ENCODE measurements at places on chromosomes 11 and 22.

GRCh38 chr11:130214861-130215530, 55.4 kb downstream of the ST14 start:
- DNase-seq = no peak

DNA sequence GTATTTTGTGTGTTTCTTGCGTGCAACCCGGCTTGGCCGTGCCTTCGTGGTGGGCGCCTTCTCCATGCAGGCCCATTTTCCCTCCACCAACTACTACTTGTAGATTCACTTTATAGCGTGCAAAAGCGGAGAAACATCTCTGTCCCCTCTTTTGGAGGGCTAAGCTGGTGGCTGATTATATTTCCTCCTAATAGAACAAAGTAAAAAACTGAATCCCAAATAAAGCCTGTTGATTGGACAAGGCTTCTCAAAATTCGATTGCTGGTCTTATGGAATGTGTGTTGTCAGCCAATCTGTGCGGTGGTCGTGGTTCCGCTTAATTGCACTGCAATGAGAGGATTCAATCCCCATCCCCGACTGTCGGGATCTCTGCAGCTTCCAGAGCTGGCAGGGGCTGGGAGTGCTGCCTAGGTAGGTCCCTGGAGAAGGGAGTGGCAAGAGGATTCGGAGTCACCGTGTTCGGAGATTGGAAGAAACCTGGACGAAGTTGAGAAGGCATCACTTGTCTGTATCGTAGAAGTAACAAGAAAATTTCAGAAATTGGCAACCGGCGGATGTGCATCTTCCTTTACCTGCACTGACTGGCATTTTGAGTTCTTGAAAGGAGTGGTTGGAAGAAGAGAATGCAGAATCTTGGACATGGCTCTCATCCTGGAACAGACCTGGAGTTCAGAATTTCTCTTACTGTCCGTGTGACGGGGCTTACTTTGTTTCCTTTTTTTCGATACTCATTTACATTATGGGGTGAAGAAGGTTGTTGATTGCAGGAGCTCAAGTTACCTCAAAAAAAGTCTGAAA, 1.1 kb downstream of the HMGXB4 start:
- no peak for DNase-seq

GRCh38 chr11:64869571-64870175, 8.7 kb downstream of the EHD1 start:
- DNase-seq = no peak

GRCh38 chr11:94727819-94728218, 40.3 kb upstream of the AMOTL1 start:
- DNase-seq = no peak

All from effector CD8-positive, alpha-beta T cell (primary cell).